ENCODE measurements at places on chromosomes 3 and 15. TPM values are rescaled to one million over a fixed set of nuclear protein-coding genes. Genes with fewer than 3 reads are reported as not detected.

BCHE gene
- 46.3 TPM for total RNA-seq

SCG5 gene
- total RNA-seq = 2.3 TPM

SKOR1 gene
- total RNA-seq = 0.36 TPM

IMPG2 gene
- under 0.01 TPM for total RNA-seq

PTX3 gene
- total RNA-seq = 3.2 TPM

CCNDBP1 gene
- 85.8 TPM for total RNA-seq

COLQ gene
- total RNA-seq = 2.9 TPM

CFAP20DC gene
- total RNA-seq = 10.3 TPM

ILDR1 gene
- not detected for total RNA-seq

BBX gene
- 111 TPM for total RNA-seq

CSTA gene
- not detected for total RNA-seq

PLA1A gene
- total RNA-seq = 29.9 TPM

KLF13 gene
- 44.0 TPM for total RNA-seq

TNNC1 gene
- total RNA-seq = 0.34 TPM

MST1 gene
- total RNA-seq = 6.9 TPM

TRH gene
- not detected for total RNA-seq

TMC3 gene
- not detected for total RNA-seq

RBP2 gene
- not detected for total RNA-seq

PARP9 gene
- 90.6 TPM for total RNA-seq

ARIH2 gene
- 62.3 TPM for total RNA-seq

AADAC gene
- not detected for total RNA-seq

ARGFX gene
- total RNA-seq = not detected

KCNAB1 gene
- total RNA-seq = 1.0 TPM

NR1I2 gene
- 0.36 TPM for total RNA-seq

ATP10A gene
- 101 TPM for total RNA-seq

AHSG gene
- not detected for total RNA-seq

MYO5C gene
- total RNA-seq = 0.33 TPM

CTSH gene
- total RNA-seq = 73.0 TPM

CYP19A1 gene
- 0.34 TPM for total RNA-seq

GNB4 gene
- 144 TPM for total RNA-seq

GOLGA8J gene
- total RNA-seq = not detected

RHOV gene
- 0.36 TPM for total RNA-seq

IL5RA gene
- under 0.01 TPM for total RNA-seq

KBTBD13 gene
- not detected for total RNA-seq

SPG11 gene
- total RNA-seq = 73.1 TPM

FETUB gene
- not detected for total RNA-seq

SCG3 gene
- total RNA-seq = not detected

INO80 gene
- 19.6 TPM for total RNA-seq

ISLR2 gene
- total RNA-seq = not detected

CCR8 gene
- total RNA-seq = not detected

RGMA gene
- total RNA-seq = 2.5 TPM

RASGRP1 gene
- total RNA-seq = not detected

ASB14 gene
- not detected for total RNA-seq

All from melanocyte of skin (primary cell).